Mucosa of gallbladder (tissue), 1 donor: ENCODE measurements at places on chromosomes 11 and 22. TPM values are rescaled to one million over a fixed set of nuclear protein-coding genes. Genes with fewer than 3 reads are reported as not detected.

DNA sequence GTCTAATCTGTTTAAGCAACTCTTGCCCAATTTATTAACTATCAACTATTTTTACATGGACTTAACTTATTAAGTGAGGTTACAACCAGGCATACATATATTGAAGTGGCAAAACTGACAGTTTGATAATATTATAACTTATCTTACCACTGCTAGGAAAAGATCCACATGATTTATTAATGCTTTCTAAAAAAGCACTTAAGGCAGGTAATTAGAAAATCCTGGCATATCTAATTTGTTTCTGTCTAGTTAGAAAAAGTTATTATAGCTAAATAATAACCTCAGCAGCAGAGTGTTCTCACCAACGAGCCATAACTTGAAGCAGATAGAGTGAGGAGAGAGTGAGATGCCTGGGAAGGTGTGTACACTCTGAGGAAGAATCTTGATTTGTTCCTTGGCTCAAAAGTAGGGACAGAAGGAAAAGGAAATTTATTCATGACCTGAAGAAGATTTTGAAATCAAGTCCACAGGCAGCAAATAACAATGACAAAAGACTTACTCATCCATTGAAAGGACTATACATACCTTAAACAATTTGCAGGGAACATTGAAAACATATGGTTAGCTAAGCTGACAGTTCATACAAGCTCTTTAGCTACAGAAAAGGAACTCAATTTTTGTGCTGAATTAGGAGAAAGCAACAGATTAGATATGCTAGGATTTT is 7.1 kb upstream of the MUC15 start:
- no peak for DNase-seq

GRCh38 chr11:69217276-69218105 is 61.8 kb downstream of the SMIM38 start:
- DNase-seq, result peak; percentile 27

The UBQLN3 gene
- total RNA-seq, result 0.26 TPM

The ANO5 gene
- total RNA-seq, result 10.4 TPM

DNA sequence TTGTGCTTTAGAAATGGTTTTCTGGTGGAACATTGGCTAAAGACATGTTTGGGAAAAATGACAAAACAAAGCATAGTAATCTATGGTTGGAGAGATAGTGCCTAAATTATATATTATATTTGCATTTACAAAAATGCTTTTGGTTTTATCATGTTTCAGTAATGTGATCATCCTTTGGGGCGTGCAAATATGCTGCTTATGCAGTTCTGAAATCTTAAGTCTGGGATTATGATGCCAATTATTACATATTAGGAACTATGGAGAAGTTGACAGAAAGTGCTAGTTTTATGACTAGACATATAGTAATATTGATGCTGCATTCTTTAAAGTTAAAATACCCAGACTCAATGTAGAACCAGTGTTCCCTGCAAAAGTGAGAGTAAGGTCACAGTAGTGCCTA is 655.0 kb downstream of the METTL15 start:
- DNase-seq, result no peak

The TESMIN gene
- total RNA-seq, result 4.9 TPM

GRCh38 chr22:49643466-49643865 is 184.2 kb downstream of the BRD1 start:
- no peak for DNase-seq

The CDC42BPG gene
- total RNA-seq, result 37.1 TPM

The TBC1D22A gene
- 33.0 TPM for total RNA-seq

The MS4A10 gene
- total RNA-seq, result not detected

The KIF18A gene
- 1.0 TPM for total RNA-seq

GRCh38 chr11:2385156-2386151 is 8.3 kb downstream of the CD81 start:
- no peak for DNase-seq

The RIMBP3B gene
- total RNA-seq, result 1.0 TPM

DNA sequence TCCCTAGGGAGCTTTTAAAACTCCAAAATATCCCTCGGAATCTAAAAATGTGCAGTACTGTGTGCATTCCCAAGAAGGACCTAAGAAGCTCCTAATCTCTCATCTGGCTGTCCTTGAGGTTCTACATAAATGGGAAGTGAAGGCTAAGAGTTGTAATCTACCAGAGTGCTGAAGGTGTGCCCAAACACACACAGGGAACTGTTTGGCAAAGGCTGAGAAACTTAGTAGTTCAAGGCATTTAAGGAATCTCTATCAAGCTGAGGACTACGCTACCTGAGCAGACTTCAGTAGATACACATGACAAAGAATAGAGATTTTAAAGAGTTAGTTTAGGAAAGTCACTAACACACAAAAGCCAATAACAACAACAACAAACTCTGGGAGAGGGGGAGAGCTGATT is 71.1 kb downstream of the TTC28 start:
- no peak for DNase-seq

- no peak for DNase-seq
Measured at GRCh38 chr11:32008880-32009551, 81.9 kb upstream of the RCN1 start.

The HEPN1 gene
- not detected for total RNA-seq

The OR8G1 gene
- not detected for total RNA-seq

DNA sequence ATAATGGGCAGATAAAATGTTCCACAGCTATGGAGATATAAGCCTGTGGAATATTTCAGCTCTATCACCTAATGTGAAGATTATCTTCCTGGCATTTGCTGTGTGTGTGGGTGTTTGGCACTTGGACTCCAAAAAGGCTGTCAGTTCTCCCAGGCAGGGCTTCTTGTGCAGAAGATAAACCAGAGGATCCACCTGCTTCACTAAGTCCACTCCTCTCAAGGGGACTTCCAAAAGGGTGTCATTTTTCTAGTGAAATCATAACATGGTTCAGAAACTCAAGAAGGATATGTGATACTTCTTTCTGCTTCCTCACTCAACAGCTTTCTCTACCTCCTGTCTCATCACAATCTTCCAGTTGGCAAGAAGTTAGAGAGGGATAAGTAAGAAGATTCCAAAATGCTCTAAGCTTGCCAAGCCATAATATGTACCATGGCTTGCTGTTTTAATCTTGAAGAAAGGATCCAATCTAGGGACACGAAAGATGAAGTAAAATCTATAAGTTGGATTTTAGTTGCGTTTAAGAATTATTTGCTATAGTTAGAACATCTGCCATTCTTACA is 206.2 kb upstream of the MTMR2 start:
- DNase-seq, result no peak

The LRP4 gene
- total RNA-seq, result 14.5 TPM

The FAU gene
- total RNA-seq, result 835 TPM

DNA sequence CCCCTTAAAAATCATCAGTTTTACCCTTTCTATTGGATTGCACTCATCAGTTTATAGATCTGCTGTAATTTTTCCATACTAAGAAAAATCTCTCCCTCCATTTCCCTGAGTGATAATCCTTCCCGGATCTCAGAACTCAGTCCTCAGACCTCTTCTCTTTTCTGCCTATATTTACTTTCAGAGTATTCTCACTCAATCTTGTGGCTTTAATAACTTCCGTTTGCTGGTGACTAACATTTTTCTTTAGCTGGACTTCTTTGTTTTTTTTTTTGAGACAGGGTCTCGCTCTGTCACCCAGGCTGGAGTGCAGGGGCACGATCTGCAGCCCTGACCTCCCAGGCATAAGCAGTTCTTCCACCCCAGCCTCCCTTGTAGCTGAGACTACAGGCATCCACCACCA is 10.4 kb downstream of the ATXN10 start:
- no peak for DNase-seq

DNA sequence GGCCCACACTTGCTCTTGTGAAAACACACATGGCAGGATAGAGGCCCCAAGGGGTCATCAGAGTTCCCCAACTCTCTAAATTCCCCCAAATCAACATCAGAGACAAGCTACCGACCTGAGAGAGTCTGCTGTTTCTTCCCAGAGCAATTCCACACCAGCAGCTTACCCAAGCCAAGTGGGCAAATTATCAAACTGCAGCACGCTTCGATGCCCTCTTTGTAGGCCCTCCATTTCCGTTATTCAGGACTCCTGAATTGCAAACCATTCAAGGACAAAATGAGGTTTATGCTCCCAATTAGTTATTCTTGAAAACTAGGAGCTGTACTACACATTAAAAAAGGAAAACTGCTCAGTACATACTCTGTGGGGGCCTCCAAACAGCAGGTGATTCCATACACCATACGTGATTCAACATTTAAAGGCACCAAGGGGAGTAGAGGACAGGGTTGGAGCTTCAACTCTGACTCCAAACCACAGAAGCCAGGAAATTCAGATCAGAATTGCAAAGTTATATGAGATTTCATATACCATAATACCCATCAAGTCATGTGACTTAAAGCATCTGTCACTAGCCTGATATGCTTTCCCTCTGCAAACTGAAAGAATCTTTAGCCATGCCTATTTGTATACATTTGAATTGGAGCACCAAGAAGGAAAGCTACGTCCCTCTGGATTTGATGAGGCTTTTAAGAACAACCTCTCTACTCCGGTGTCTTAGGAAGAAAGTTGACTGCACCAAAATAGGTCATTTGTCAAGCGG is 234.8 kb downstream of the CADM1 start:
- DNase-seq, result no peak
